ENCODE measurements at places on chromosomes 1 and 21.

DNA sequence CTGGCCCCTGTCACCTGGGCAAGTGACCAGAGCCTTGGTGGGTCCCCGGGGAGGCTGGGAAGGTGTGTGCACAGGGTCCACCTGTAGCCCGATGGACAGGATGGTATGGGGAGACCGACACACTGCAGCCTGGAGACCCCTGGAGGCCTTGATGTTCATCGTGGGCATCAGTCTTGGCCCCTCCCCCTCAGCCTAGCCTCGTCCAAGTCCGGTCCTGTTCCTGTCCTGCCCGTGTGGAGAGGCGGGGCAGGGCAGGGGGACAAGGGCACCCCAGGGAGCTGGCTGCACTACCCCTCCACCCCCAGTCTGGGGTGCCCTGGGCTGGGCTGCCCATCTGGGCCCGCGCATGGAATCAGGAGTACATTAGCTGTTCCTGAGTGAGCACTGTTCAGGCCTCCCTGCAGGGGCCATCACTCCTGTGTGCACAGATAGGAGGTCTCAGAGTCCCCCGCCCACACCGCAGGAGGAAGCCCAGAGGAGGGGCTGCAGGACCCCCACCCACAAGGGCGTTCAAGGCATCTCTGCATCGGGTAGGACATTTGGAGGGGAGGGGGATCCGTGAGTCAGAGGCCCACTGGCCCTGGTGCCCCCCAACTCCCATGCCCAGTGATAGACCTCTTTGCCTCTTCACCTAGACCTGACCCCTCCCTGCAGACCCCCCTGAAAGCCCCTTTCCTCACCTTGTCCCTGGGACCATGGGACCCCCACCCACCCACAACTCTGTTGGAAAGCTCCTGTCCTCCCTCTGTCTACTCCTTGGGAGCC, 63.2 kb downstream of the WNT9A start:
- DNase-seq: peak; percentile 13

DNA sequence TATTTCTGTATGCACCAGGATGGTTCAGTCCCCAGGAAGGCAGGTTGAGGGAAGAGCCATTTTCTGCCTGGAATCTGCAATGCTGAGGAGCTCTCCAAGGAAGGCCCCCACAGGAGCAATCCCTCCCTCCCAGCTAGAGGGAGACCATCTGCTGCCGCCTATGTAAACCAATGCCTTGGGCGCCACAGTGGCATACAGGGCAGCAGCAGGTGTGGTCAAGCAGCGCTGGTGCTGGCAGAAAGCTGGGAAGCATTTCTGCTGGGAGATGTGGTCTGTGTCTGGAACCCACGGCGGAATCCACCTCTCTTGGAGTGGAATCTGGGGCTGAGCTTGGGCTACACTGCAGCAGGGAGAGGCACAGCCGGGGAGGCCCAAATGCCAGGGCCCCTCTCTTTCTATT, 283.3 kb downstream of the RRAGC start:
- no peak for DNase-seq

GRCh38 chr21:38740090-38740489, 65.6 kb upstream of the ETS2 start:
- no peak for DNase-seq

GRCh38 chr1:16434501-16434900, 2.7 kb downstream of the SPATA21 start:
- no peak for DNase-seq

GRCh38 chr1:203364094-203364801, 13.3 kb upstream of the FMOD start:
- no peak for DNase-seq

DNA sequence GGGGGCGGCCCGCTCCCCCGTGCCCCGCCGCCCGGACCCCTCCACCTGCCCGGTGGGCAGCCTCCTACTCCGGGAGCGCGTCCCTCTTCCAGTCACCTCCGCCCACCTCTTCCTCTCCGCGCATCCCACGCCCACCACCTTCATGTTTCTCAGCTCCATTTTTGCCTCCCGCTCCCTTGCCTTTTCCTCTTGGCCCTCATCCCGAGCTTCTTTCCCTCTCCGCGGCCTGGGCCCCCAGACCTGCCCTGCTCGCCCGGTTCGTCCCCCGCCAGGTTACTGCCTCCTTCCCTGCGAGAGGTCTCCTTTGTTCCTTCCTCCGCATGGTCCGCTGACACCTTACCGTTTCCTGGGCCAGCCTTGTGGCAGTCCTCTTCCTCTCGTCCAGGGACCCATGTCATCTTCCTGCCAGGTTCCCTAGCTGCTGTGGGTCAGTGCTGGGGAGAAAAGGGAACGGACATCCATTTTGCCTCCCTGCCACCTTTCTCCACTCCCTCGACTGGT, 563 bp downstream of the QSOX1 start:
- DNase-seq: no peak

DNA sequence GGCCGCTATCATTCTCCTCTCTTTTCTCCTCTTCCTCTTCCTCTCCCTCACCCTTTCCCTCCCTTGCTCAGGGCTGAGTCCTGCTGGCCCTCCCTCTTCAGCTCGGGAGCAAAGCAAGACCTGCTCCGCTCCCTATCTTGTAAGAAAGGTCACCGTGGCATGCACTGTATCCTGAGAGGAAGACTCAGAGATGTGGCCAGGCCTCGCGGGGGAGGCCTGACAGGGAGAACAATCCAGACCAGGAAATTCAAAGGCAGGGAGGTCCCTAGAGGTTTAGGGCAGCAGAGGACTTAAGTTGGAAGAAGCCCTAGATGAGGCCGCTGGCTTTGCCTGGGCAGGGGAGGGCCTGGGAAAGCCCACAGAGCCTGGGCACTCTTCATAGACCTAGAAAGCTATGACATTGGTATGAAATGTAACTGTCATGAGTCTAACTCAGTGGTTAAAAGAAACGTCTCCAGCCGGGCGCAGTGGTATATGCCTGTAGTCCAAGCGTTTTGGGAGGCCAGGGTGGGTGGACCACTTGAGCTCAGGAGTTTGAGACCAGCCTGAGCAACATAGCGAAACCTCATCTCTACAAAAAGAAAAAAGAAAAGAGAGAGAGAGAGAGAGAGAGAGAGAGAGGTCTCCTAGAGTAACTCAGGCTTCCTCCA, 14.6 kb upstream of the PTAFR start:
- no peak for DNase-seq

All from GM12892 (cell line).